ENCODE measurements at places on chromosomes 1 and 21.

GRCh38 chr21:15688809-15689208 is 41.0 kb upstream of the USP25 start:
- no peaks in the 10 kb centered on the region for H3K36me3 ChIP-seq
- H3K27ac ChIP-seq: no peak overlapping the region
- peak overlapping the region; percentile 53 for H3K4me3 ChIP-seq
- peaks cover 7% of the 10 kb centered on the region for H3K4me1 ChIP-seq
- no peak for DNase-seq
- peaks cover 28% of the 10 kb centered on the region for H3K27me3 ChIP-seq

DNA sequence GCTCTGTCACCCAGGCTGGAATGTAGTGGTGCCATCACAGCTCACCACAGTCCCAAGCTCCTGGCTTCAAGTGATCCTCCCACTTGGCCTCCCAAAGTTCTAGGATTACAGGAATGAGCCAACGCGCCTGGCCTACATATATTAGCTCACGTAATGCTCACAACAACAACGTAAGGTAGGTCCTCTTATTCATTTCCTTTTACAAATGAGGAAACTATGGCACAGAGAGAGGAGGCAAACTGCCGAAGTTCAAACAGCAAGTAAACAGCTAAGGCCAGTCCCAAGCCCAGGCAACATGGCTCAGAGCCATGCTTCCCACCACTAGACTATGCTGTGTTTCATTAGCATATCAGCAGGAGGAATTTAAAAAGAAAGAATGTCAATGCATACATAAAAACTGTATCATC is 284.4 kb downstream of the VAV3 start:
- H3K4me3 ChIP-seq: no peak overlapping the region
- H3K27me3 ChIP-seq: no peaks in the 10 kb centered on the region
- no peaks in the 10 kb centered on the region for H3K4me1 ChIP-seq
- no peak overlapping the region for H3K27ac ChIP-seq

- peaks cover 7% of the 10 kb centered on the region for H3K4me1 ChIP-seq
- H3K27ac ChIP-seq: no peak overlapping the region
- no peak overlapping the region for H3K4me3 ChIP-seq
- H3K36me3 ChIP-seq: peaks cover 2% of the 10 kb centered on the region
- H3K27me3 ChIP-seq: peaks cover 24% of the 10 kb centered on the region
Measured at GRCh38 chr1:9434247-9435152, 104.8 kb upstream of the SLC25A33 start.

GRCh38 chr21:34632498-34632897 is 17.6 kb upstream of the RCAN1 start:
- no peak for DNase-seq
- H3K36me3 ChIP-seq: no peaks in the 10 kb centered on the region
- no peaks in the 10 kb centered on the region for H3K4me1 ChIP-seq
- no peak overlapping the region for H3K4me3 ChIP-seq
- peaks cover 20% of the 10 kb centered on the region for H3K27me3 ChIP-seq

- no peak overlapping the region for H3K4me3 ChIP-seq
- no peak for DNase-seq
- H3K4me1 ChIP-seq: no peaks in the 10 kb centered on the region
- no peaks in the 10 kb centered on the region for H3K27me3 ChIP-seq
- no peak overlapping the region for H3K27ac ChIP-seq
- no peaks in the 10 kb centered on the region for H3K36me3 ChIP-seq
Measured at GRCh38 chr21:40587736-40588346, 259.1 kb downstream of the DSCAM start.

DNA sequence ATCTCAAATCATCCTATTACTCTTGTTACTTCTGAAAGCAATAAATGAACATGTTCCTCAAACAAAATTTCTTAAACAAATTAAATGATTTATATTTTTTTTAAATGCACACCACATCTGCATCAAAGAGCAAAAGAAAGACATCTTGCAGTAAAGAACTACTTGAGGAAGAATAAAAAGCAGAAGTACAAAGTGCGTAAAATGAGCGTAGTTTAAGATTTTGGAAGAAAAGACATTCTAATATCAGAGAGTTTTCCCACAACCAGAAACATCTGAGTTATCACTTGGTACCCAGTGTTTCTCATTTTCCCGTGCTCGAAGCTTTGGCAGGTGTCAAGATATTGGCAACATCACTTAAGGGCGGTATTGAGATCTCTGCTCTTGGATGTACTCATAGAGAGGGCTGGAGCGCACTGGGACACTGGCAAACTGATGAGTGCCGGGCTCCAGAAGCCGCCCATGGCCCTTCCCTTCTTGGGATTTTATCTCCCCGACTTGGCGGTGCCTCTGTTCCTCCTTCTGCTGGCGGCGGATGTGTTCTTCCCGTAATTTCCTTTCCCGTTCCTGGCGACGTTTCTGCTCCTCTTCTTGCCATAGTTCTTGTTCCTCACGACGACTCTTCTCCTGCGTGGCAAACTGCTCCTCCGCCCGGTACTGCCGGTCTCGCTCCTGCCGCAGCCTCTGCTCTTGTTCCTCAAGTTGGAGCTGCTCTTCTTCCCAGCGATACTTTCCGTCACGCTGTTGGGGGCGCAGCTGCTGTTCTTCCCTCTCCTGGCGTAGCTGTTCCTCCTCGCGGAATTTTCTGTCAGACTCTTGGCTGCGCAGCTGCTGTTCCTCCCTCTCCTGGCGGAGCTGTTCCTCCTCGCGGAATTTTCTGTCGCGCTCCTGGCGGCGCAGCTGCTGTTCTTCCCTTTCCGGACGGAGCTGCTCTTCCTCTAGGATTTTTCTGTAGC is 7.9 kb downstream of the TCHH start:
- H3K27ac ChIP-seq: no peak overlapping the region
- no peak overlapping the region for H3K4me3 ChIP-seq
- peaks cover 10% of the 10 kb centered on the region for H3K27me3 ChIP-seq
- no peaks in the 10 kb centered on the region for H3K4me1 ChIP-seq

GRCh38 chr1:59098655-59099054 is 198.2 kb upstream of the FGGY start:
- H3K27ac ChIP-seq: no peak overlapping the region
- no peaks in the 10 kb centered on the region for H3K4me1 ChIP-seq
- DNase-seq: no peak
- H3K36me3 ChIP-seq: no peaks in the 10 kb centered on the region

- H3K27me3 ChIP-seq: peaks cover 14% of the 10 kb centered on the region
- no peaks in the 10 kb centered on the region for H3K4me1 ChIP-seq
- DNase-seq: no peak
- H3K36me3 ChIP-seq: no peaks in the 10 kb centered on the region
- no peak overlapping the region for H3K4me3 ChIP-seq
- H3K27ac ChIP-seq: no peak overlapping the region
Measured at GRCh38 chr1:107016376-107016978, 40.0 kb upstream of the PRMT6 start.

- peaks cover 44% of the 10 kb centered on the region for H3K4me1 ChIP-seq
- H3K27ac ChIP-seq: peak overlapping the region; percentile 91
- H3K27me3 ChIP-seq: no peaks in the 10 kb centered on the region
Measured at GRCh38 chr1:109802901-109803561, 39.3 kb upstream of the EPS8L3 start.

DNA sequence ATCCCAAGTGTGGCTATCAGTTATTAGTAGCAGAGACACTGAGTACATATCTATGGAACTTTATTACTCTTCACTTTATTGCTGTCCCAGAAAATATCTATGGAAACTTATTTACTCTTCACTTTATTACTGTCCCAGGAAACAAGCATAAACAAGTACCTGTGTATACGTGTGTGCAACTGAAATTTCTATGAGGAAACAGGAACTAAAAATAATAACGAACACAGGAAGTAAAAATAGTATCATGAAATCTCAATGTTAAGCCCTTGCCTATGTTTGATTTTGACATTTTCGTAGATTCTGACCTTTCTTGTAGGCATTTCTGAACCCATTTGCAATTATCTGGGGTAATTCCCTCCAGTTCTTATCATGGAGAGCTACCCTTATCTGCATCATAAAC is 64.9 kb upstream of the KRTAP19-8 start:
- no peak overlapping the region for H3K4me3 ChIP-seq
- no peak for DNase-seq
- H3K27me3 ChIP-seq: peaks cover 12% of the 10 kb centered on the region
- peaks cover 5% of the 10 kb centered on the region for H3K36me3 ChIP-seq
- H3K27ac ChIP-seq: no peak overlapping the region

- H3K27me3 ChIP-seq: no peaks in the 10 kb centered on the region
- no peaks in the 10 kb centered on the region for H3K36me3 ChIP-seq
- DNase-seq: no peak
- no peak overlapping the region for H3K4me3 ChIP-seq
Measured at GRCh38 chr1:221141606-221142285, 262.5 kb downstream of the HLX start.

GRCh38 chr1:18091660-18092446 is 15.7 kb upstream of the IGSF21 start:
- H3K4me1 ChIP-seq: no peaks in the 10 kb centered on the region
- no peak overlapping the region for H3K4me3 ChIP-seq
- no peak overlapping the region for H3K27ac ChIP-seq
- H3K27me3 ChIP-seq: peaks cover 41% of the 10 kb centered on the region
- no peaks in the 10 kb centered on the region for H3K36me3 ChIP-seq
- DNase-seq: no peak

DNA sequence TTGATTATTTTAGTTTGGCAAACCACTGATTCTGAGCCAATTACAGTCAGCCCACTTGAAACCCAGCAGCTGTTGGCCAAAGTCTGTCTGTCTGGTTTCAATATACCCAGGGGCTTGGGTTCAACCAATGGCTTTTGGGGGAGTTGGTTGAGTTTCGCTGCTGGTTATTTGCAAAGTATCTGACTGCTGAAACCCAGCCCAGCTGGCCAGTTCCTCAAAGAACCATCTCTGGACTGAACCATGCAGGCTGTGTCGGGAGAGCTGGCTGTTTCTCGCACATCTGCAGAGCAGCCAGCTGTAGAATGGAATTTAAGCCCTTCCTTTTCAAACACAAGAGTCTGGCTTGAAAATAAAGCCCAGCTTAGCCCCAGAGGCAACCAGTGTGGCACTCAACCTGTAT is 66.0 kb upstream of the PAX7 start:
- no peak overlapping the region for H3K4me3 ChIP-seq
- H3K27me3 ChIP-seq: peaks cover 79% of the 10 kb centered on the region
- DNase-seq: no peak
- H3K4me1 ChIP-seq: no peaks in the 10 kb centered on the region

DNA sequence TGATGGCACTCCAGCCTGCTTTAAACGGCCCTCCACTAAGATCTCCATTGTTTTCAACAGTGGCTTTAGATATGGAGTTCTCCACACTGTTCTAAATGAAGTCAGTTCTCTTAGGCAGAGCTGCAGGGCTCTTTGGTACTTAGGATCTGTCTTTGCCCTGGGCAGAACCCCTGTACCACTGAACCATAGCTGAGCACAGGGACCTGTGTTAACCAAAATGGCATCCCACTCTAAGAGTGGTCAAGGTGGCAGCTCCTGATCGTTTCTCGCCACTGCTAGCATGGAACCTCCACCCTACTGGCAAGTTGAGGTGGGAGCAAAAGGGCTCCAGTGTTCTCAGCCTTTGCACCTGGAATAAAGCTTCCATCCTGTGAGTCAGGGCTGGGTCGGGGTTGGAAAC is 186.7 kb downstream of the TM2D1 start:
- H3K27ac ChIP-seq: no peak overlapping the region
- H3K4me1 ChIP-seq: peaks cover 5% of the 10 kb centered on the region
- H3K36me3 ChIP-seq: no peaks in the 10 kb centered on the region
- H3K4me3 ChIP-seq: no peak overlapping the region
- peaks cover 10% of the 10 kb centered on the region for H3K27me3 ChIP-seq
- DNase-seq: no peak

DNA sequence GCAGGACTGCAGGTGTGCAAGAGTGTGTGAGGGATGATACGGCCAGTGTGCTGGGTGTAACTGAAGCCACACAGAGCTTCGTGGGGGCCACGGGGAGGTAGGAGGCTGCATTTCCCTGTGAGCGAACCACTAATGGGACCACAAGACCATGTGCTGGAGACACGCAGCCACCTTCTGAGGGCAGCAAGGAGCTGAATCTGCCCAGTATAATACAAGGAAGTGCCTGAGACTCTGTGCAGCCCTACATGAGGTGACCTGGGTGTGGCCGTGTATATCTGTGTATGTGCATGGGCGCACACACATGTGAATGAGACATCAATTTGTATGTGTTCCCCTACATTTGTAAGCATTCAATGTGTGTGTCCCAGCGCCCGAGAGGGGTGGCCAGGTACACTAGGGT is 50.8 kb downstream of the CHD5 start:
- peaks cover 8% of the 10 kb centered on the region for H3K4me1 ChIP-seq
- DNase-seq: no peak
- no peak overlapping the region for H3K4me3 ChIP-seq
- no peaks in the 10 kb centered on the region for H3K36me3 ChIP-seq

DNA sequence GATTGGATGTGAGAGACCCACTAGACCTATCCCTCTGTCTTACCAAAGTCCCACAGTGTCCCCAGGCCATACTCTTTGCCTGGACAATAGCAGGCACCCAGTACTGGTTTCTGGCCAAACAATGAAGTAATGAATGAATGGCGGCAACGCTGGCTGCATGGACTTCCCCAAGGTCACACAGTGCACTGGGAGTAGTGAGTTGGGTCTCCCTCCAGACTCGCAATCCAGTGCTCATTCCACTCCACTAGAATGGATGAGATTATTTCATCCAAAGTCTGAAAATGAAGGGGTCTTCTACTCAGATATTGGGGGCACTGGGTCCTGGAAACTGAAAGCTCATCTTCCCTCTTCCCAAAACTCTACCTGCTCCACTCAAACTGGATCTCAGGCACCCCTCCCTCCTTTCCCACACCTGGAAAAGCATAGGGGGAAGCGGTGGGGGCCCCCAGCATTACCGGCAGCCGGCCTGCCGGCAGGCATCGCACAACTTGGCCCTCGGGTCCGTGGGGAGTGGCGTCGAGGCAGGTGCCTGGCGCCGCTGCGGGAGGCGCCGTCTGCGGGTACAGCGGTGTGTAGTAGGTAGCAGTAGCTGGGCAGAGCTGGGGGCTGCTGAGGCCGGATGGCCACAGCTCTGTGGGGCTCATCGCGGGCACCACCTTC is 816 bp downstream of the E2F2 start:
- peaks cover 73% of the 10 kb centered on the region for H3K4me1 ChIP-seq
- H3K27ac ChIP-seq: peak overlapping the region; percentile 98
- DNase-seq: no peak
- H3K36me3 ChIP-seq: peaks cover 10% of the 10 kb centered on the region
- peak overlapping the region; percentile 70 for H3K4me3 ChIP-seq
- no peaks in the 10 kb centered on the region for H3K27me3 ChIP-seq

- H3K4me1 ChIP-seq: peaks cover 18% of the 10 kb centered on the region
- no peak overlapping the region for H3K4me3 ChIP-seq
- DNase-seq: no peak
- H3K36me3 ChIP-seq: no peaks in the 10 kb centered on the region
Measured at GRCh38 chr1:227895828-227896685, 51.7 kb downstream of the WNT9A start.

GRCh38 chr1:167114725-167115124 is 20.9 kb downstream of the STYXL2 start:
- no peak overlapping the region for H3K4me3 ChIP-seq
- peaks cover 14% of the 10 kb centered on the region for H3K4me1 ChIP-seq
- peaks cover 5% of the 10 kb centered on the region for H3K36me3 ChIP-seq

DNA sequence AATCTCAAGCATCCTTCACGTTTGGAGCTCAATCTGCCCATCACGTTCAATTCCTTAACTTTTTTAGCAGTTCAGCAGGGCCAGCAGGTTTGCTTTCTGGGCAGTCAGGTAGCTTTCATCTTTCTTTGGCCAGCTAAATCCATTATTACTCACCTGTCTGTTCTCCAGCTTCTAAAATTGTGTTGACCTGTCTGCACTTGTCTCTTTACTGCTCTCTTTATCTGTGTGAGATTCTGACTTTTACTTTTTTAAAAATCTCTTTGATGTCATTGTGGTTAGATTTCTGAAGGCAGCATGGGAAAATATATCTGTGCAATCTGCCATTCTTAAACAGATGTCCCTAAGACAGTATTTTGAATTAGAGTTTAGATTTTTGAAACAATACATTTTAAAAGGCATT is 24.9 kb upstream of the CYYR1 start:
- no peak overlapping the region for H3K4me3 ChIP-seq
- no peaks in the 10 kb centered on the region for H3K27me3 ChIP-seq
- no peaks in the 10 kb centered on the region for H3K36me3 ChIP-seq
- DNase-seq: no peak
- H3K4me1 ChIP-seq: no peaks in the 10 kb centered on the region
- no peak overlapping the region for H3K27ac ChIP-seq

All from effector memory CD8-positive, alpha-beta T cell (primary cell).